ENCODE measurements at places on chromosomes 6 and 20.

GRCh38 chr6:81774542-81774941 is 22.1 kb upstream of the TENT5A start:
- DNase-seq, result no peak

- peak; percentile 74 for DNase-seq
Measured at GRCh38 chr6:141488488-141488887, 644.2 kb upstream of the GJE1 start.

- no peak for DNase-seq
Measured at GRCh38 chr6:26441977-26442376, 1.7 kb downstream of the BTN3A3 start.

DNA sequence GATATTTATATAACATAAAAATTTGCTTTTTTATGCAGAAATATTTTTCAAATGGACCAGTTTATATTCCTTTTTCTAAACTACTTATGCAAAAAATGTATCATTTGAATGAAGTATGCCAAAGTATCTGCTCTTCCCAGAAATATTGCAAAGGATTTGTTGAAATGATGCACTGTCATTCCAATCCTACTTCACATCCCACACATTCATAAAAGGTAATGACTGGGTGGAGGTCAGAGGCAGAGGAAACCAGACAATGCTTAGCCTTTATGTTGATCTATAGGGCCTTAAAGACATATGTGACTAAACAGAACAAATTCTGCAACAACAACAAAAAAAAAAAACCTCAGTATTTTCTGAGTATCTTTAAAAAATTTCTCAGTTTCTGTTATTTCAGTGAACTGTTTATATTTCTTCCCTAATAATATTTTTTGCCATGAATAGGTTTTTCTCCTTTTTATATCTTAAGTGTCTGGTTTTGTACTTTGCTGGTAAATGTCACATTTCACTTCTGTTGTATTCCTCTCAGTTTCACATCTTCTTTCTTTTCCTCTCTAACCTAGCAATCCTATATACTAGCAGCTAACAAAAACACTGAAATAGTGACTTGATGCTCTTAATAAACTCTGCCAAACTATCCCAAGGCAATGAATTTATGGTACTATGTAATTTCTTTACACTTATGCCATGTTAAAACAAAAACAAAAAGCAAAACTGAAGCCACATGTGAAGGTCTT is 374.1 kb downstream of the BCKDHB start:
- no peak for DNase-seq

- DNase-seq, result no peak
Measured at GRCh38 chr20:16864963-16865362, 116.8 kb downstream of the OTOR start.

GRCh38 chr6:27334141-27334540 is 22.1 kb upstream of the POM121L2 start:
- no peak for DNase-seq

DNA sequence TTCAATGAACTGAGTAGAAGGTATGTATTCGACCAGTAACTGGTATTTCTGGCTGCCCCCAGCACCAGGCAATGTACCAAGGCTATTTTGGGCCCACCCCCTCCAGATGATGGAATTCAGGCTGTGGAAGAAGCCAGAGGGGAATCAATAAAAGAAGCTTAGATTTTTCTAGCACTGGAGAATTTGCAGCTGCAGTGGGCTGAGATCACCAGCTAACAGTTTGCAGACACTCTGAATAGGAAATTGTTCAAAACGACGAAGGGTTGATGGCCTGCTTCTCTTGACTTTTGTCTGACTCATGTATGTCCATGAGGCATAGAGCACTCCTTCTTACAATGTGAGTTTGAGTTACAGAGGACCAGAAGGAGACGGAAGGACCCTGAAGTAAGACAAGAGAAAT is 32.4 kb upstream of the FBXO9 start:
- no peak for DNase-seq

GRCh38 chr6:1704711-1705110 is 95.0 kb downstream of the FOXC1 start:
- DNase-seq, result no peak

GRCh38 chr6:146741609-146742008 is 142.8 kb downstream of the ADGB start:
- peak; percentile 62 for DNase-seq

GRCh38 chr20:46062621-46063020 is 27.1 kb downstream of the NCOA5 start:
- no peak for DNase-seq

DNA sequence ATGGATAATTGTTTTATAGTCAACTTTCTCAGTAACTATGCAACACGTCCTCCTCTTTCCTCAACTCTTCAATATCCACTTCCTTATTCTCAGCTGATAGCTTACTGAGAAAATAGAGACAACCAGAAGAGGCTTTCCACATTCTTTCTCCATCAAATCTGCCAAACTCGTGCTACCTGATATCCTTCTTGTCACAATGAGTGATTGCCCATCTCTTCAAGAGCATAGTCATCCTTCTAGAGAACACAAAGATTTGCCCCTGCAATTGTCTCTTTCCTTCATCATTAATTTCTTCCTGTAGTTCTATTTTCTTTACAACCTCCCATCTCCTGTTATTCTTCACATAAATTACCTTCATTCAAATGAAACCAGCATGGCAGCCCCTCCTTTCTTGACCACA is 75.9 kb upstream of the RGS17 start:
- DNase-seq, result no peak

GRCh38 chr6:22062807-22063408 is 233.9 kb downstream of the PRL start:
- DNase-seq, result no peak

GRCh38 chr6:36149476-36149875 is 19.2 kb downstream of the MAPK13 start:
- DNase-seq, result peak; percentile 38

DNA sequence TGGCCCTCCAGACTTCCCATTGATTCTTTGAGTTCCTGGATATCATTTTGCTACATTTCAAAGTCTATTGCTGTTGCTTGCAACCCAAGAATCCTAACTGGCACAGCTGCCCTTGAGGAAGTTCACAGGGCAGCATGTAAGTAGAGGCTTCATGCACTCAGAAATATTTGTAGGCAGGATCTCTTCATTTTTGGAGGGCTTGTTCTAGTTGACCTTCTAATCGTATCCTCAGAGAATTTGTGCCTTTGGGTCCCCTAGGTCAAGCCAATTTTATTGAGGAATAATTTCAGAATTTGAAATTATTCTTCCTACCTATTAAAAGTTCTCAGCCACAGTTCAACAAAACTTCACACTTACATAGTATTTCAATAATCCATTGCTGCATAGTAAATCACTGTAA is 5.6 kb upstream of the NCOA3 start:
- no peak for DNase-seq

GRCh38 chr6:81450180-81450579 is 302.3 kb downstream of the TENT5A start:
- DNase-seq, result peak; percentile 38

- no peak for DNase-seq
Measured at GRCh38 chr6:16140607-16141006, 11.7 kb downstream of the MYLIP start.

GRCh38 chr6:35007016-35007415 is 118.0 kb downstream of the ANKS1A start:
- no peak for DNase-seq

DNA sequence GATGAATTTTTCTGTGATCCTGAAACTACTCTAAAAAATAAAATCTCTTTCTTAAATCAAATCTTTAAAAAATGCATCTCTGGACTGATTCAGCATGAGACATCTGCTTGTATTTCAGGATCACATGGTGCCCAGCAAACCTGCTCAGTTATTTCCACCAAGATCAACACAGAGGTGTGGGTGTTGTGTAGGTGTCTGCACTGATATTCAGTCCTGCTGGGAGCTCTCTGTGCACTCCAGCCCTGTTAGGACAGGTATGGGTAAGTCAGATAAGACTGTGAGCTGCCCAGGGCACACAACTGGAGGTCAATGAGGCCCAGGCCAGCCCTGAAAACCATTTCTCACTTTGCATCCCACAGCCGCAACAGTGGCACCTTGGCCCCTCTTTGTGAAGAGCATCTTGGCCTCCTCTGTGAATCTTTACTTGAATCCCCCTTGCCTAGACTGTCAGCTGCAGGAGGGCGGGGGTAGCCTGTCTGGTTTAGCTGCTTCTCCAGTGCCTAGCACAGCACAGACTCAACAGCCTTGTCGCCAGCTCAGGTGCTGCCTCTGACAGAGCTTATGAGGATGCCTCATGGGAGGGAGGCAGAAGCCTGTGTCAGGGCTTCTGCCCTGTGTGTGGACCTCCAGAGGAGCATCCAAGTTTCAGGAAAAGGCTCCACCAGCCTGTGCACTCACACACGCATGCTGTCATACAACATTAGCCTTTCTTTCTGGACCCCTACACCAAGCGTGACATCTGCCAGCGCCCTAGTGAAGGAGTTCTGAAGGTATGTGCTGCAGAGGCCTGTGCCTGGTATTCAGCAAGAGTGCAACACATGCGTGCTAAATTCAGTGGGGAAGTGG is 187.6 kb upstream of the CST7 start:
- no peak for DNase-seq

DNA sequence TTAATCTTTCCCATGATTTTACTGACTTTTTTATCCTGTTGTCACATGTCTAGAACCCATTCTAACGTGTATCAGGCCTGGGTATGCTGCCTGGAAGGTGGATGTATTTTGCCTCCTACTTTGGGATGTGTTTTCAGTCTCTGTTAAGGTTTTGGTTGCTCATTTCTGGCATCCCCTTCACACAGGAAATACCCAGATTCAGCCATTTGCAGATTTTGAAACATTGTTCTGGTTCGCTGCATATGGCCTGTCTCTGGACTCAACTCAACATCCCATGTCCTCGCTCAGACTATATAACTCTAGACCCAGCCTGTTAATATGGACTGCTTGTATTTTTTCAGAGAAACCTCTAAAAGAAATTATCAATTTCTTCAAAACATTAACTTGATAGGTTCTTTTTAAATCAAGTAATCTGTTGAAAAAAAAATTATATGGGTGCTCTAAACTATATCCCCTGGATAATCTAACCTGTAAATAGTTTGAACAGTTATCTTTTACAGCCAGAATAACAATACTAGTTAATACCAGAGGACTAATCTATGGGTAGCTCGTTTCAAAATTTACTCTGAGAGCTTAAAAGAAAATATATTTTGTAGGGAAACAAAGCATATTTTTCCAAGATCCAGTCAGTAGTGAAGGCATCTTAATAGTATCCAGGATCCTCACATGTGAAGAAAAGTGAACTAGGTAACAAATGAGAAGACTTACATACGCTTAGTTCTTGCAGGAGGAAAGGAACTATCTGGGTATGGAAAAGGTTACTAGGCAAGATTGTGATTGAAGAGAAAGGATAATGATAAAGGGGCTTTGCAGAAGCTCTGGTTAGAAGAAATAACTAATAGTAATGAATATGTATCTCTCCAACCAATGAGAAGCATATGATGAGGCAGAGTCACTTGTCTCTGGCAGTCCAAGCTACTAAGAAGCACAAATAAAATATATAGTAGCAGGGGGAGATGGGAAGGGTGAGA is 23.4 kb upstream of the HLA-DQB1 start:
- peak; percentile 43 for DNase-seq

- DNase-seq, result no peak
Measured at GRCh38 chr6:73642530-73642929, 11.3 kb downstream of the SLC17A5 start.

DNA sequence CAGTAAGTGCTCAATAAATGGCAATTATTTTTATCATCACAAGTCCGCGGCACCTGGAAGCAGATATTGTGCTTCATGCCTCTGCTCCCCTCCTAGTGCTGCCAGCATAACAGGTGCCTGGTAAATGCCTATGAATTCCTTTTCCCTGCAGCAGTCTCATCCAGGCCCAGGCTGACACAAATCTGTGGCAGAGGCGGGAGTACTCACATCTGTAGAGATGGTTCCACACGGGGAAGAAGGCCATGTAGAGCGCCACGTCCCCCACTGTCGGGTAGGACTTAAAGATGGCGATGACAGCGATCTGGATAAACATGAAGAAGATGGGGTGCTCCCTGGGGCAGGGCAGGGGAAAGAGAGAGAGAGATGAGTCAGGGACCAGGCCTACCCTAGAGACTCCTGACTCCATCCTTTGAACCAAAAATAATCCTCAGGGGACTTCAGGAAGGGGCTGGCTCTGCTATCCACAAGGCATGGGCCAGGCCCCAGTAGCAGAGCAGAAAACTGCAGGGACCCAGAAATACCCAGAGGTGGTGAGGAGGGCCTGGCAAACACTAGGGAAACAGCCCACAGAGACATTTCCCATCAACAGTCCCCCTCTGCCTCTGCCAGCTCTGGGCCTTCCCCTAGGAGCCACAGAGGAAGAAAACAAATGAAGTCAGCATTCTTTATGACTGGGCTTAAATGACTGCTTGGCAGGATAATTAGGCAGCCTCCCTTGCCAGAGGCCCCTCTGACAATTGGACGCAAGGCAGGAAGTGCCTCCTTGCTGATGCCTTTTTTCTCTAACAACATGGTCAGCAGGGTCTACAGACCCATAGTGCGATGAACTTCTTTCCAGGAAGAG is 23.0 kb downstream of the MAP1LC3A start:
- DNase-seq, result peak; percentile 66

- DNase-seq, result no peak
Measured at GRCh38 chr6:167588920-167589614, 237.6 kb upstream of the AFDN start.

DNA sequence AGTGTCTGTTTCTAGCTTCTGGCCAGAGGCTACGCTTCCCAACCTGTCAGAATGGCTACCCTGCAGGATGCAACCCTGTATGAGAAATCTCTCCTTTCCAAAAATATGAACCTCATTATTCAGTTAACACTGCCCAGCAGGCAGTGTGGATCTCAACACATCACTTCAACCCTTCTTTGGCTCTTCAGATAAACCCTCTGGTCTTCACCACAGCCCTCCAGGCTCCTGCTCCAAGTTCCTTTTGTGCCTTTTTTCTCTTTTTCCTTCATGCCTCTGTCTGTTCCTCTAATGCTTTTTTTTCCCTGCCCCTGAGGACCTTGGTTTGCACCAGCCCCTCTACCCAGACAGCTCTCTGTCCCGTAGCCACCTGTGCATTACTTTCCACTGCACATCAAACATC is 207.4 kb downstream of the MYLK4 start:
- no peak for DNase-seq

GRCh38 chr6:1636272-1636825 is 26.6 kb downstream of the FOXC1 start:
- DNase-seq, result no peak

GRCh38 chr6:37667050-37667814 is 30.5 kb downstream of the MDGA1 start:
- DNase-seq, result peak; percentile 75

Data from iris pigment epithelial cell (primary cell).